Activated T-cell treated with anti-CD3 and anti-CD28 coated beads for 24 hours (primary cell): ENCODE measurements at places on chromosomes 1 and 21.

DNA sequence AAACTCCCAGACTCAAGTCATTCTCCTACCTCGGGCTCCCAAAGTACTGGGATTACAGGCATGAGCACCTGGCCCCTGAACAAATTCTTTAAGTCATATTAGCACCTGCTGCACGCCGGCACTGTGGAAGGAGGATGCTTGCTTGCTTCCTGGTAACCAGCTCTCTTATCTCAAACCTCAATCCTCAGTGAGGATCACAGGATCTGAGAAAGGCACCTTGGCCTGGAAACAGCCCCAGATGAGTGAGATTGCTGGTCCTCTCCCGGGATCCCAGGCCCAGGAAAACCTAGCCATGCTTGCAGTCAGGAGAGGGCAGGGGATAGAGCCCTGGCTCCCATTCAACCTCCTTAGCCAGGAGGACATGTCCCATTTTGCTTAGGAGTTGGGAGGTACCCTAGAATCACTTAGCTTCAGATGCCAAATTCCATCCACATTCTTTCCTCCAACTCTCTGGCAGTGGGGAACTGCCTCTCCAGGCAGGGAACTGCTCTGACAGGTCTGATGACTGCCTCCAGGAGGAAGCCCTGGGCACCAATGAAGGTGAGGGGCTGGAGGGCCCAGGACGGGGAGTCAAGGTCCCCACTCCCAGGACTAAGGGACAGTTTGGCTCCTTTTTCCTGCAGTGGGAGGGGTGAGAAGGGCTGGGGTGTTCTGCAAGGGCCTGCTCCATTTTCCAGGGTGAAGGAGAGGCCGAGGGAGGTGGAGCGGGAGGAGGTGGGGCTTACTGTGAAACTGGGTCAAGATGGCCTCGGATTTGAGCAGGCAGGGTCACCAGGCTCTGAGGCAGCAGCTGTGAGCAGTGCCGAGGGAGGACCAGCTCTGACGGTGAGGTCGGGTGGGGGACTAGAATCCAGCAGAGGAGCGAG is 9.5 kb downstream of the GPR37L1 start:
- no peak for DNase-seq

GRCh38 chr1:183275322-183275721 is 89.3 kb downstream of the LAMC2 start:
- no peak for DNase-seq

- DNase-seq: no peak
Measured at GRCh38 chr1:30761381-30762151, 4.0 kb upstream of the LAPTM5 start.

DNA sequence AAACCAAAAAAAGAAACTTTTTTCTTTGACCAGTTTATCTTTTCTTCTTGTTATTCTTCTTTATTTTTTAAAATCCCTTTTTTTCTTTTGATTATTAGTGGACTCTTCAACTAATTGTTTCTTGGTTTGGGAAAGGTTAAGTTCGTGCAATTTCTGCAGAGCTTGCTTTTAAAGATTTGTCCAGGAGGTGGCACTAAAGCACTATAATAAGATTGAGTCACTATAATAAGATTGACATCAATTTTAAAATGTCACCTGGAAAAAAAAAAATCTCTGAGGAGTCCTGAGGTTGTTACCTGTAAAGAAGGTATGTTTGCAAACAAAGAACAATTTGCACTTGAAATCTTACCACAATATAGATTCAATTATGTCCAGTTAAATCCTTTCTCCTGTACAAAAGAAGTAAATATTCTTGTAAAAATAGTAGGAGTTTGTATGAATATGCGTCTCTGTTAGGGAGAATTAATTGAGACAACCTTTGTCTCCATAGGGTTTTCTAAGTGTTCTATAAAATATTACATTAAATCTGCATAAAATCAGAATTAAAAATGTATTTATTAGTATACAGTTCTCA is 166.7 kb downstream of the ADGRL4 start:
- peak; percentile 5 for DNase-seq

DNA sequence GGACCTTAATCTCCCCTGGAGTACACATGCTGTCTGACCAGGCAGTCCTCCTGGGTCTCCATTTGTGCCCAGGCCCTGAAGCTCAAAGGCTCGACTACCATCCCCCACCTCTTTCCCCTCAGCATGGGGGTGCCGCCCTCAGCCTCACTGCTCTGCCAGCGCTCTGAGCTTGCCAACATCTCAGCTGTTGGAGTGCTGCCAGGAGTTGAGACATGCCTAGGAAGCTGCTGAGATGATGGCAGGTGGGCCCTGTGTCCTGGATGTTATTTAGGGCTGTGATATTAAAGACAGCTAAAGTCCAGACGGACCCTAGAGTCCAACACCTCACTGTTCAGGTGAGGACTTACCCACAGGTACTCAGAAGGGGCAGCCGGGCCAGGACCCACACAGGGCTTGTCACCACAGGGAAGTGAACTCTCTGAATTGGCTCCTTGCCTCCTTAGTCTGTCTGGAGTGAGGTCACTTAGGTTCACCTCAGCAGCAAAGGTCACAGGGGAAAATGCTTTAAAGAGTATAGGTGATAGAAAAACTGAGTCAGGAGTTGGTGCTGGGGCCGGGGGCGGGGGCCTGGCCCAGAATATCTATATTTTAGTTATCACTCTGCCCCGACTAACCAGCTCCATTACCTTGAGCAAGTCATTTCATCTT is 19.7 kb upstream of the KCNC4 start:
- no peak for DNase-seq

DNA sequence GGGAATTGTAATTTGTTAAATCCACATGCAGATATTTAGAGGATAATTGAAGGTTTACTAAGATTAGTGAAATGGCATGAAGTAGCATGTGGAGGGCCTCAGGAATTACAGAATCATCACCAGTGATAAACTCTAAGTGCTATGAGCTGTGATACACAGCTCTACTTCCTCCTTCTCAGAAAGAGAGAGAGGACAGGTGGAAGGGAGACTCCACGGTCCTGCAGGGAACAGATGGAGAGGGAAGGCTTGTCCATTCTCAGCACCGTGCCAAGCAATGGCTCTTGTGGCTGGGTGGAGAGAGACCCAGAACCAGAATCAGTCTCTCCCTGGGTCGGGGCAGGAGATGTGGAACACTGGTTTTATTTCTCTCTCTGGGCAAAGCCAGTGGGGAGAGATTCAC is 27.8 kb upstream of the LYPD8 start:
- DNase-seq: no peak

DNA sequence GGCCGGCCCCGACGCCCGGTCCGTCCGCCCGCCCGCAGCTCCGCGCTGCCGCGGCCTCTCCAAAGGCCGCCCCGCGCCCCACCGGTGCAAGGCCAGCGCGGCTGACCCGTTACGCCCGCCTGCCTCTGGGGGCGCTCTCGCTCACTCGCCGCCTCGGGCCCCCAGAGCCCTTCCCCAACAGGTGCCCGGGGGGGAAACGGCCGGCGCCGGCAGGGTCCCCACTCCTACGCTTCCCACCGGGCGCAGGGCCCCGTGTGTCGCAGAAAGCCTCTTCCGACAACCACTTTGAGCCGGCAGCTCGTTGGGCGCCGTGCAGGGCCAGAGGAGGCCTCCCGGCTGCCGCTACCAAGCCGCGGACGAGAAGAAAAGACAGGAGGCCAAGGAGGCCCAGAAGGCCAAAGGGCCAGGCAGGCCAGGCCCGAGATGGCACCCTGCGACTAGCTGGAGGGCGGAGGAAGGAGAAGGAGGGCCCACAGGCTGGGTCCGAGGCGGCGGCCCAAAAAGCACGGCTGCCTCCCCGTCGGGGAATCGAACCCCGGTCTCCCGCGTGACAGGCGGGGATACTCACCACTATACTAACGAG is 64.9 kb upstream of the FCGR2A start:
- peak; percentile 55 for DNase-seq

DNA sequence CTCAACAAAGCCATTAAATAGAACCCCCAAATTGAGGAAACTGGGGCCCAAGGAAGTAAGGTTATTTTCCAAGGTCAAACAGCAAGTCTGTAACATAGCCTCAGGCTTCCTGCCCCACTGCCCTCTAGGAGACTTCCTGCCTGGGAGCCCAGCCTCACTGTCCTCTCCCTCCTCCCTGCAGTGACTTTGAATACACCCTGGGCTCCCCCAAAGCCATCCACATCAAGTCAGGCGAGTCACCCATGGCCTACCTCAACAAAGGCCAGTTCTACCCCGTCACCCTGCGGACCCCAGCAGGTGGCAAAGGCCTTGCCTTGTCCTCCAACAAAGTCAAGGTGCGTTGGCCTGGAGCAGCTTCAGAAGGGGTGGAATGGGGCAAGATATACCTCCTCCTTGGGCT is 18.3 kb downstream of the GRHL3 start:
- no peak for DNase-seq

DNA sequence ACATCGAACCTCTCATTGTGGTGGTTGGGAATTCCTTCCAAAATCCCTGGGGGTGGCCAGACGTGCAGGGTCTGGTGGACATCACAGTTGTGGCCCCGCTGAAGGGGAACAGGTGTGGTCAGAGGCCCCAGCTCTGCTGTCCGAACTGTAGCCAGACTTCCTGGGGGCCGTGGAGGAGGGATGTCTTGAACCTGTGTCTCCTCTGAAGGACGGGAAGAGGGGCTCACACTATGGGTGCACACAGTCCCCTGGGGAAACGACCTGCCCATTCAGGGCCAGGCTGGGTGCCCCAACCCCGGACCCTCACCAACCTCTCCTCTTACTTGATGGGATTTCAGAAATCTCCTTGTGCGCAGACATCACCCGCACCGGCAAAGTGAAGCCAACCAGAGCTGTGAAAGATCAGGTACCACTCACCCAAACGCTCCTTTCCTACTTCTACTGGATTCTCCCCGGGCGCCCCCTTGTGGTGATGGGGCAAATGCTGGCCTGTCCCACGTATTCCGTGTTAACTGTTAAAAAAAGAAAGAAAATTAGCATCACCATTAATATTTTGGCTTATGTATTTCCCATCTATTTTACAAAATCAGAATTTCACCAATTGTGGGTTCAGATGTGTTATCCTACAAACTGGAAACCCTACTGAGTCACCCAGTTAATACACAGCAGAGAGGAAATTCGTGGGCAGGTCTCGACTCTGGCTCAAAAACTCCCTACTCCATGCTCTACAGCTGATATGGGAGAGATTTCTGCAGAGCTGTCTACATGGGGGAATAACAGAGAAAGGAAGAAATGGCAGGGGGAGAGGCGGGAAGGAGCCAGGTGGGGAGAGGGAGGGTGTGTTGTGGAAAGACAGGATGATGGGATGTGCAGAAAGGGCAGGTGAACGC is 28.1 kb downstream of the PADI4 start:
- DNase-seq: peak; percentile 48

DNA sequence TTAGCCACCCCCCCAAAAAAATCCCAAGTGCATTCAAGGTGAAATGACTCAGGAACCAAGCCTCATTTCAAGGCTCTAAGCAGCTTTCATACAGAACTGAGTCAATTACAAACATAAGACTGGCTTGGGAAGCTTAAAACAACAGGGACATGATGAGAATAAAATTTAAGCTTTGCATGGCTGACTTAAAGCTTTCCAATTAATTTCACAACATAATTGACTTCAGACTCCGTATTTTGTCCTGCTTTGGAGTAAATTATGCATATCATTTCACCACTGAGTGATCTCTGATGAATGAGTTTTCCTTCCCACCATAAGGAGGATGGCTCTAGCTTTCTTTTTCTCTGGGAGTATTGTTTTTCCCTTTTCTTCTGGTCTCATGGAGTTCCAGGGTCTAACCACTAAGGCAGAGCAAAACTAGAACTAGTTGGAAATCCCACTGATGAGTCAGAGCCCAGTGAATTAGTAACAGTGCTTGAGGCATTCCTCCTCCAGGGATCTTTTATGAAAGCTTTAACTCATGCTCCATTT is 72.8 kb downstream of the XCL2 start:
- no peak for DNase-seq

DNA sequence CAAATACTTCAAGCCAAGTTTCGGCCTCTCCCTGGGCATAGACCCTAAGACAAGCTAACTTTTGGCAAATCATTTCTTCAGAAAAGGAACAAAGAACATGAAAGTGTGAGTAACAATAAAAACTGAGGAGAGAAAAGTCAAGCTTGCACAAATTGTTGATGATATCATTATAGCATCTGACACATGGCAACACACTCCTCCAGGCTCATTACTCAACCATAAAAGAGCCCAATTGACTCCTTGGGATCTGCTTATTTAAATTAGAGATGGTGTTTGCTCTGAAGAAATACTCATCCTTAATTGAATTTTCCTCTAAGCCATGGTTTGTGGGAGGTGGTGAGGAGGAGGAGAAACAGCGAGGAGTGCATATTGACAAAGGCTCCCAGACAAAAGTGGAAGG is 54.5 kb downstream of the TNFSF4 start:
- no peak for DNase-seq

GRCh38 chr1:24309762-24310485 is 9.2 kb upstream of the GRHL3 start:
- no peak for DNase-seq

GRCh38 chr1:101587741-101588140 is 350.9 kb downstream of the S1PR1 start:
- DNase-seq: no peak

DNA sequence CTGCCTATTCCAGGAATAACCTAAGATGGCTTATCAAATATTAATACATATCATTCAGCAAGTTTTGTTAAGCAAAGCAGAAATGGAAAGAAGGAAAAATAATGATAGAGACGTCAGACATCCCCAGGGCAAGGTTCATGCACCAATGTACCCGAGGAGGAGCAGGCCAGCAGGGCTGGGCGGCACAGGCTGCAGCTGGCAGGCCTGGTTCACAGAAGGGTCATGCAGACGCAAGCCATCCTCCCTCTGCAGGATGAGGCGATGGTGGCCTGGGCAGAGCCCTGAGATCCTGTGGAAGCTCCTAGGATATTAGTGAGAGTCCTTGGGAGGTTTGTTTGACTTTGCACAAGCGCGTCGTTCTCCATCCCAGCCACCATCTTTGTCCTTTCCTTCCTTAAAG is 30.0 kb downstream of the BATF3 start:
- no peak for DNase-seq

DNA sequence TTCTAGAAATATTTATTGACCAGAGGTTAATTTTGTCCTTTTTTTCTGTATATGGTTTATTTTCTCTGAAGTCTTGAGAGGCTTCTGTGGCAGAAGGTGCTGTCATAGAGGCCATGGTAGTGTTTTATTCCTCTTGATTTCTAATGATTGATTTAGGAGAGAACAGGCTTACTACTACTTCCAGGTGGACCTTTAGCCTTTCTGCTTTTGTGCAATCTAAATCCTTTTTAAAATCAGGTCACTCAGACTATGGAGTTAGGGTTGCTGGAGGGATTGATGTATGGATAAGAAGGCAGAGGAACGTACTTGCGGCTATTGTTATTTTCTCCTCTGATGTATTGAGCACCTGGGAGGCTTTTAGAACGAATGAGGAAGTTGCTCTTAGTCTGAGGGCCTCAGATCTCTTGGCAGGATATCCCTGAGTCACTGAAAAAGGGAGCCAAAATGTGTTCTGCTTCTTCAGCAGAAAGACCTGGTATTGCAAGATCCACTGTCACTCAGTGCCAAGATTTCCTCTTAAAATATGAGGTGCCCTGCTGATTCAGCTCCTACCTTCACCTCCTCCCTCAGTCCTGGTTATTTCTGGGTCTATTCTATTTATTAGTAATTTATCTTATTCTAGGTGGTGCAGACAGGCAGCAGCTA is 277.4 kb downstream of the ZNF648 start:
- no peak for DNase-seq

DNA sequence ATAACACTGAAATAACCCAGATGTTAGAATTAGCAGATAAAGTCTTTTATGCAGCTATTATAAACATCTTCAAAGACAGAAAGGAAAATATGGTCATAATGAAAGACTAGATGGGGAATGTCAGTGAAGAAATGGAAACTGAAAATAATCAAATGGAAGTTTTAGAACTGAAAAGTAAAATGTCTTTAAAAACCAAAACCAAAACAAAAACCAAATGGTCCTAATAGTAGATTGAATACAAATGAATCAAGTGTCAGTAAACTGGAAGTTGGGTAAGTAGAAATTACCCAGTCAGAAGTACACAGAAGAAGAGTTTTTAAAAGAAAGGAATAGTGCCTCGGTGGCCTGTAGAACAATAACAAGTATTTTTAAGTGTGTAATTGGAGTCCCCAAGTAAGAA is 72.7 kb downstream of the SYCP1 start:
- DNase-seq: no peak
